AG09319 (cell line): ENCODE measurements at places on chromosomes 2 and 18.

DNA sequence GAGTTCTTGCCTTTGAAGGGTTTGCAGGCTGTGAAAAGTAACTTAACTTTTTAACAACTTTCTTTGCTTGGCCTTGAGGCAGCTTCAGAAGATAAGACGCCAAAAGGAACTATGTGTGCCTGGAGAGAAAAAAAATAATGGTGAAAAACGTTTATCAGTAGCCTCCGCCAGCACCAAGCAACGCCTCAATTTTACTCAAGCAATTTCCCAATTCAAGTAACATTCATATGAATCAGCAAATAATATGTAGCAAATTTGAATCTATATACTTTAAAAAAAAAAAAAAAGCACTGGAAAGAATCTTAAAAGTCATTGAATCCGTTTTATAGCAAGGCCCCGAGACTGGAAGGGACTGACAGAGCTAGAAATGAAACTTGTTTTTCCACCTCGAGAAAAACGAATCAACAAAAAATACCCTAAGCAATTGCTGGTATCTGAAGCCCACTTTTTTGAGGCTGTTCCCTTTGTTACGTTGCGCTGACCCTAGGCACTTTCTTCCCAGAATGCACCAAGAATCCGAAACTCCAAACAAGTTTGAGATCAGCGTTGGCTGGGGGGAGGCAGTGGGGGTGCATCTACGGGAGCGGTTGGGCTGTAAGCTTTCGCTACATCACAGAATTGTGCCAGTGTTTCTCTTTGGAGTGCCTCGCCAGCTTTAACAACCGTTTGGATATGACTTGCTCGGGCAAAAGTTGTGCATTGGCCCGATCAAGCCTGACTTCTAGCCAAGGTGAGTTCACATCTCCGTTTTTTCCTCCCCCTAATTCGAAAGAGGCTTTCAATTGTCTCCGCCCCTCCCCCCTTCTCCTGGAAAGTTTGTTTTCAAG lies 2.7 kb upstream of the TGIF1 start:
- no peak for DNase-seq

- DNase-seq = no peak
These were observed 70.8 kb upstream of the GATA6 start for GRCh38 chr18:22098563-22098989.

DNA sequence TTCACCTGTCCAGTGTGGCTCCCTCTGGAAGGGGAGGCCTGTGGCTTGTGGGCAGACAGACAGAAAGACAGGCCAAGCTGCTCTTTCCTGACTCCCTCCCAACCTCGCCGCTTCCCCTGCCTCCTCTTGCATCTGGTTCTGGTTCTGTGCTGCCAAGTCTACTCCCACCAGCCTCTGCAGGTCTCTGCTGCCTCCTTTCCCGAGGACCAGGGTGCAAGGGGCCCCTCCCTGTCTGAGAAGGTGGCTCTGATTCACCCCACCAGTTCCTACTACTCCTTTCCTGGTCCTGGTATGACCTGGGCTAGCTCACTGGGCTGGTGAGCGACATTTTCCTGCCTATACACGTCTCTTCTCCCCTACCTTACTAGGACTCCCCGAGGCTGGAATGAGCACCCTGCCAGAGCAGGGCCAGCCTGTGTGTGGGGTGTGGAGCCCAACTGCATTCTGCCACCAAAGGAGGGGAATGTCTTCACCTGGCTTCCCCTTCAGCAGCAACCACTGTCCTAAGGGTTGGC lies 238.5 kb downstream of the CELF4 start:
- DNase-seq = no peak

DNA sequence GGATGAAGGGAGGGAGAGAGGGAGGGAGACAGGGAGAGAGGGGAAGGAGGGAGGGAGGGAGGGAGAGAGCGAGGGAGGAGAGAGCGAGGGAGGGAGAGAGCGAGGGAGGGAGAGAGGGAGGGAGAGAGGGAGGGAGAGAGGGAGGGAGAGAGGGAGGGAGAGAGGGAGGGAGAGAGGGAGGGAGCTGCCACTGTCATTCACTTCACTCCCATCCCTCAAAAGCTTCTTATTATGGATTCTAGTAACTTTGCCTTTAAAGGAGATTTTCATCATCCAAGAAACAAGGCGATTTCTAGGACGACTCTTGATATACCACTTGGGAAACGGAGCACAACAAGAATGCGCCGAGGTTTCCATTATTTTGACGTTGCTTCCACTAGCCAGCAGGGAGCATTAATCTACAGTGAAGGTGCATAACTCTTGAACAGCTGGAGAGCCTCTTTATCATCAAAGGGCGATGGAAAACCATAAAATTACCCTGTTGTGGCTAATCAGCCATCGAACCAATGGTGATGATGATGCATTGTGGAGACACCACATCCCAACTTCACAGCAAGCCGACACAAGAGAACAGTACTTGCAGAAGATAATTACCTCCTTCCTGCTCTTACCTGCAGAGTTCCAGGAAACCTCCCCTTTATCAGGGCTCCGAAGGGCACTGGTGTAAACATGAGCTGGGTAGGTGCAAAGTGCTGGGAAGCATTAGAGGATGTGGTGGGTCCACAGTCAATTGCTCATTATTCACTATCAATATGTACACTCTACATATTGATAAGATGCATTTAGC lies 130.5 kb downstream of the EIPR1 start:
- DNase-seq = no peak

DNA sequence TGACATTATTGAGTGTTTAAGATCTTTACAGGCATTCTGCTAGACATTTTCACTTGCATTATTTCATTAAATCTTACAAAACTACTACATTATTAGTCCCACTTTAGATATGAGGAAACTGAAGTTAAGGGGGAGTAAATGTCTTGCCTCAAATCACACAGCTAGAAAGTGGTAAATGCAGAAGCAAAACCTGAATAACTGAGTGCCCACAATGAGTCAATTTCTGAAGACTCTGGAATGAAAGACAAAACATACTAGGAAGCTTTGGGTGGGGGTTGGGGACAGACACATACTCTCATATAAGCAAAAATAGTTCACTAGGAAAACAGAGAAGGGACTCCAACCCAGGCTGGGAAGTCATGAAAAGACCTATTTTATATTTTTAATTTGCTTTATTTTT lies 214.4 kb upstream of the LRATD1 start:
- no peak for DNase-seq
